NCI-H82 (cell line): ENCODE measurements at places on chromosomes 2 and 18.

DNA sequence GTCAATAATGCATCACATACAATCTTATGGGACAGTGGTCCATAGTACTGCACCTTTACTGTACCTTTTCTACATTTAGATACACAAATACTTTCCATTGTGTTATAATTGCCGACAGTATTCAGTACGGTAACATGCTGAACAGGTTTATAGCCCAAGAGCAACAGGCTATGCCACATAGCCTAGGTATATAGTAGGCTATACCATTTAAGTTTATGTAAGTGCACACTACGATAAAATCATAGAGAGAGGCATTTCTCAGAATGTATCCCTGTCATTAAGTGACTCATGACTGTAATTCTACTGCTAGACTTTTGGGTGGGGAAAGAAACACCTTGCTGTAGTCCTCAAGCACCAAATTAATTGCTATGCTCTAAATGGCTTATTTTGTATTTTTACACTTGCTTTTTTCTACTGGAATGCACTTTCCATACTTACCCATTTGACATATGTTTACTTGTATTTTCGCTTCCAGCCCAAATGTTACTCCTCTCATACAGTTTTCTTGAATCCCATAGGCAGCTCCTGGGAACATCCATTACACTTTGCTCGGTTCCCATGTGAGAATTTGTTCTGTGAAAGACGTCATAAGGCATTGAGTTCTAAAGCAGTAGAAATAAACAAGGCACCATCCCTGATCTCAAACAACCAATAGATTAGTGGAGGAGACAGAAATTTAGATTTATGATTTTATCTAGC, 714.0 kb upstream of the ID2 start:
- DNase-seq = no peak

GRCh38 chr2:29865512-29865911, 55.9 kb downstream of the ALK start:
- DNase-seq = no peak

DNA sequence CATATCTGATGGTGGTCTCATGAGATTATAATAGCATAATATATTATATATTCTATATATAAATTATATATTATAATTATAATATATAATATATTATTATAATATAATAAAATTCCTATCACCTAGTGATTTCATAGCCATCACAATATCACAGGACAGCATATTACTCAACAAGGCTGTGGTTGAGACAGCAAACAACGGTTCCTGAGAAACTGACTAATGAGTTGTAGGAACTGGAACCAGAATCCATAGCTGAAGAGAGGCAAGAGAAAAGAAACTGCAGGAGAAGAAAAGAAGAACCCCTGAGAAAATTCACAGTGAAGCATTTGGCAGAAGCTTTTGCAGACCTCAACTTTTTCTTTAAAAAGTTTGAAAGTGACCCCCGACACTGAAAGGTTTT, 84.0 kb downstream of the BCL2L11 start:
- no peak for DNase-seq

DNA sequence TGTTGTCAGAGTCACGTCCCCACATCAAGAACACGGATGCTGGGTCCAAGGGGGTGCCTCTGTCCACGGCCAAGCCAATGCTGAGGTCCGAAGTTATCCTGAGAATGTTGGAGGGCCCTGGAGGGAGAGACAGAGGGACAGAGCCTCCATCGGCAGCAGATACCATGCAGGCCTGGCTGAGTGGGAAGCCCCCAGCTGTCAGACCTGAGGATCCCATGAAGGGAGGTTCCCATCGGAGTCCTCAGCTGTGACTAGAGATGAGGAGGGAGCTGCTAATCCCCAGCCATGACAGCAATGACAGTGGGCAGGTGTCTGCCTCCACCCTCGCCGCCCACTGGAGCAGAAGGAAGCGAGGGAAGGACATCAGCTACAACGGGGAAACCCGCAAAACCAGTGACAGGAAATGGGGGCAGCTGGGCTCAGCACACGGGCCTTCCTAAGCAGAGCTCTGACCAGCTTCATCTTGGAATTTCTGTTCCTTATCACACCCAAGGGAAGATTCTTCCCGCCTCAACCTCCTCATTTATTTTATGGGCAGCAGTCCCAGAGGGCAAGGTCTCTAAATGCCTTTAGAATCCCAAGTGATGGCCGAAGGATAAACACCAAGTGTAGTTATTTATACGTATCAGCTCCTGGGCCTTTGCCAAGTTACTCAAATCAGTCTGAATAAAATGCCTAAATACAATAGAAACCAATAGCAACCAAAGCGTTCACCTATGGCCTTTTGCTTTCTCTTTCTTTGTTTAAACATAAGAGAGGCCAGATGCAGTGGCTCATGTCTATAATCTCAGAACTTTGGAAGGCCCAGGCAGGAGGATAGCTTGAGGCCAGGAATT, 32.2 kb downstream of the FAM178B start:
- peak; percentile 31 for DNase-seq

DNA sequence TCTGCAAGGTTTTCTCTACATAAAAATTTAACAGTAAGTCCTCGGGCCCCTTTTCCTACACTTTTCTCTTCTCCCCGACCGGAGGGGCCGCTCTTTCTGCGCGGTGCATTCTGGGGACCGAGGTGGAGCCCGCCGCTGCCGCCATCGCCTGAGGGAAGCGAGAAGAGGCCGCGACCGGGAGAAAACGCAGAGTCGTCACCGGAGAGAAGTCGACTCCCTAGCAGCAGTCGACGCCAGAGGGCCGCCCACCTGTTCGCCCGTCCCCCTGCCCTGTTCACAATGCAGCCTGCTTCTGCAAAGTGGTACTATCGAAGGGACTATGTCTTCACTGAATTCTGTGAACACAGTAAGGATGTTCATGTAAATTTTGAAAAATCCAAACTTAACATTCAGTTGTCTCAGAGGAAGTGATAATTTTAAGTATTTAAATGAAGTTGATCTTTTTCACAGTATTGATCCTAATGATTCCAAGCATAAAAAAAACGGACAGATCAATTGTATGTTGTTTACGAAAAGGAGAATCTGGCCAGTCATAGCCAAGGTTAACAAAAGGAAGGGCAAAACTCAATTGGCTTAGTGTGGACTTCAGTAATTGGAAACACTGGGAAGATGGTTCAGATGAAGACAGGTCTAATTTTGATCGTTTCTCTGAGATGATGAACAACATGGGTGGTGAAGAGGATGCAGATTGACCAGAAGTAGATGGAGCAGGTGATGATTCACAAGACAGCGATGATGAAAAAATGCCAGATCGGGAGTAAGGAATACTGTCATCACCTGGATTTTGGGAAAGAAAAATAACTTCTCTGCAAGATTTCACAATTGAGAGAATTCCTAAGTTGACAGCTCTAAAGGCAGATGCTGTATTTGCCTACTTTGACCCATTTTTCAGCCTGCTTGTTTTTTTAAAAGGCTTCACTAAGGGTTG, 55.8 kb downstream of the ASXL2 start:
- DNase-seq = no peak

DNA sequence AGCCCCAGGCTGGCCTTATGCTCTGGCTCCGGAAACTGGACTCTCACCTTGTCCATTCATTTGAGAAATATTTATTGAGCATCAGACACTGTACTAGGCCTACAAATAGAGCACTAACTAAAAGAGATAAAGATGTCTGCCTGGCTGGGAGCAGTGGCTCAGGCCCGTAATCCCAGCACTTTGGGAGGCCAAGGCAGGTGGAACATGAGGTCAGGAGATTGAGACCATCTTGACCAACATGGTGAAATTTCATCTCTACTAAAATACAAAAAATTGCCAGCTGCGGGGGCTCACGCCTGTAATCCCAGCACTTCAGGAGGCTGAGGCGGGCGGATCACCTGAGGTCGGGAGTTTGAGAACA, 7.6 kb upstream of the MRPL33 start:
- DNase-seq = no peak

DNA sequence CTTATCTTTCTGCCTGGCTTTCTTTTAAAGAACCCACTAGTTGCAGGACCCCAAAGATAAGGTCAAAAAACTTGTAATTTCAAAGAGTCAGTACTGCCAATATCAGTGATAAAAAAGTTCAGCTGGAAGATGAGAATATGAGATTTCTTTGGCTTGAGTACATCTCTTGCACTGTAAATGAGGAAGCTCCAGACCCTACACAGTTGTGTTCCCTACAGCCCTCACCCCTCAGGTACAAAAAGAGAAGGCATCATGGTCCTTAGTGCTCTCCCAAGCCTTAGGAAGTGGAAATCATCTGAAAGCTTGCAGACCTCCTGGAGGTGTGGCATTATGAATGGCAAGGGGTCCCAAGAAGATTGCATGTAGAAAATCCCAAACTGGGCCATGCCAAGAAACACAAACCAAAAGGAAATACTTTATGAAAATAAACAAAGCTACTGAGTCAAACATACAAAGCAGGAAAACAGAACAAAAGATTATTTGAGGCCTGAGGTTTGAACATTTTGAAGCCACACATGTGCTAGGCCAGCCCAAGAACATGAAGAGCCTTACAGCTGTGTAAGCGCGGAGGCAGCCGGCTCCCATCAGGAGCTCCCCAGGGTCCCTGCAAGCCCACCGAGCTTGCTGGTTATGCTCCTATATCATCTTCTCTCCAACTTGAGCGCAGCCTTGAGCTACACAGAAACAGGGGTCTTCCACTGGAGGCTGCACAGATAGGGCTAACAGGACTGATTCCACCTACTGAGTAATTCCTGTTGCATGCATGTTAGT, 217.0 kb downstream of the OSR1 start:
- no peak for DNase-seq

- peak; percentile 60 for DNase-seq
Measured at GRCh38 chr18:6728809-6729246, 688 bp upstream of the ARHGAP28 start.

DNA sequence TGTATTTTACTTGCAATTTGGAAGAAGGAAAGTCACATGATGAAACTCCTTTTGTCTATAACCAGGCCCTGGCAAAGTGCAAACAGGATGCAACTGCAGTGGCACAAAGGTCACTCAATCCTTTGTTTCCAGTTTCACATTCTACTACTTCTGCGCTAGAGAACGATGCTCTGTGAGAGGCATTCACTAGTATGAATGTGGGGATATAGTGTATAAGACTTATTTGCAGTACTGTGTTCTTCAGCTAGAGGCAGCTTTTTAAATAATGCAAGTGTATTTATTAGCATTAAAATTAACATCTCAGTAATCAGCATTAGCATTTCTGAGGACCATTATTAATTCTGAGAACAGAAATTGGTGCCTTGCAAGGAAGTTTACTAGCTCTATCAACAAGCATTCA, 68.9 kb downstream of the PRPF40A start:
- peak; percentile 33 for DNase-seq

DNA sequence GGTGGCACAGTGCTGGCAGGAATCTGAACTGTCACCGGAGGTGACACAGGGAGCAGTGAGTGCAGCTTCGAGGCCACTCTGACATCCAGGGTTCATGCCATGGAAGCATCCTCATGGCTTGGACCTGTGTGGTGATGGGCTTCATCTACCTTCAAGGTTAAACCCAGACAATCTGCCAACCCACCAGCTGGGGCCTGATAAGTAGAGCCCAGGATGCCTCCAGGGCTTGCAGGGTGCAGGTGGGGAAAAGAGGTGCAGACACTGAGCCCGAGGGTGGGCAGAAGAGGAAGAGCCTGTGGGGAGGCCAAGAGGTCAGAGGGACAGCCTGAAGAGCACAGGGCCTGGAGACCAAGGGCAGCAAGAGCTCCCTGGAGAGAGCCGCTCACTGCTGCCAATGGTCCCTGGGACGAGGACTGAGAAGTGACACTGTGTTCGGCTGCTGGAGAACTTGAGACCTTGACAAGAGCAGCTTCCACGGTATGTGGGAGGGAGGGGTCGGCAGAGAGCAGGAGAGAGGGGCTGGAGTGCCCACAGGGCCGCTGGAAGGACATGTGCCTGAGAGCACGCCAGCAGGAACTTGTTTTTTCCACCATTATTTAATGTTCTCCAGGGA, 8.1 kb upstream of the HES6 start:
- DNase-seq = peak; percentile 65

DNA sequence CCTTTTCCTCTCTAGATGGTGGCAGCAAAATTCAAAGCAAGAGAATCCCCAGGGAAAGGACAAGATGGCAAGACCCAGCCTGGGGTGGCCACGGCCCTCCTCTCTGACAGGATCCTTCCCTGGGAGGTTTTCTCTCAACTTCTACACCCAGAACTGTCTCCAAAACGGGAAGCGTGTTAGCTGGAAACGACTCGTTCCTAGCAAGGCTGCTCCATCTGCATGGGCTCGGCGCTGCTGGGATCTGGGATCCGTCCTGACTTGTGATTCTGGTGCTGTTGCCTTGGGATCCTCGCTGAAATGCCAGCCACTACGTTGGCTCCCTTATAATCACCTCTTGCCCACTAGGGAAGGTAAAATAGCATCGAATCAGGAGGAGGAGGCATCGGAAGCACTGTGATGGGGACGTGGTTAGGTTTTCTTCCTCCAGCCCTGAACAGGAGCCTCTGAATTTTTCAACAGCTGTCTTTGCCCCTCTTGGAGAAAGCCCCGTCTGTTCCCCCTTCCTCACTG, 514.8 kb upstream of the MYT1L start:
- no peak for DNase-seq

GRCh38 chr18:42706618-42707017, 408.9 kb downstream of the RIT2 start:
- DNase-seq = peak; percentile 95

DNA sequence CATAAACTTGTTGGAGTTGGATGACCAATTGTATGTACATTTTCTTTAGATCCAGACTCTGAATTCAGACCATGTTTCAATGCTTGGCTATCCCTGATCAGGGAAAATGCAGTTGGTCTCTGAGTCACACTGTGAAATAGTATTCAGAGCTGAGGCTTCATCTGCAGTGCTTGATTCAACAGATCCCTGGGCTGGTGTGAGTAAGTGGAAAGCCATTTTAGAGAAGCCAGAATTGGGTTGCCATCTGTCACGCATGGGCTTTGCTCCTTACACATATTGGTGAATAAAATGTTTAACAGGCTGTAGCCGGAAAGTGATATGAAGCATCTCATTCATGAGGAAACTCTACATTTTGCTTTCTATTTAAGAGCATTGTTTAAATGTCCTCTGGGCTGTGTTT, 50.0 kb upstream of the ACYP2 start:
- peak; percentile 49 for DNase-seq

DNA sequence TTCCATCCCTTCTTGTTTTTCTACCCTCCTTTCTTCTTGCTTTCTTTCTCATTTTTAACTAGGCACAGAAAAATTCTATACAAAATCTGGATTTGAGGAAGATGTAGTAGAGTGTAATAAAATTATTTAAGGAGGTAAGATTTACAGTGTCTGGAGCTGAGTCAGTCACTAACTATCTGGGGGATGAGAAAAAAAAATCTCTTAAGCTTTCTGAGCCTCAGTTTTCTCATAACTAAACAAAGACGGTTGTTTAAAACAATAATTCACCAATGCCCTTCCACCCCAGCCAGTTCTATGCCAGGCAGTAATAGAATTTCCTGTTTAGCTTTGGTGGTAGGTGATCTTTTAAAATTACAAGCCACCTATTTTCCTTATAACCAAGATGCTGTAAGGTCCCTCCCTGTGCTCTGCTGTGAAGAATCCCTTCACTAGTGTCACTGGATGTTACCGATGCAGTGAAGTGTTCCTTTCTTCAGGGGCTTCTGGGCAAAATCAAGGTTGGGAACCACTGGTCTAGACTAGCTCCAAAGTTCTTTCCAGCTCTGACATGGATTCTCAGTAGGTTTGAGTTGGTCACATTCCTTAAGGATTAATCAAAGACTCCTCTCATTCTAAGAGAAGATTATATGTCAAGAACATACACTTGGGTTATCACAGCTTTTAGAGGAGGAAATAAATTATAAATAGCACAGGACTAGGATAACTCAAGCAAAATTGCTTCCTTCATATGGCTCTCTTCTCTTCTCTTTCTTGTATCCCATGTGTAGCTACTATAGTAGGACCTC, 289.0 kb downstream of the CDH2 start:
- no peak for DNase-seq
